ENCODE measurements at places on chromosomes 5 and 9.

GRCh38 chr9:135973277-135974219, 12.4 kb upstream of the UBAC1 start:
- DNase-seq: no peak

DNA sequence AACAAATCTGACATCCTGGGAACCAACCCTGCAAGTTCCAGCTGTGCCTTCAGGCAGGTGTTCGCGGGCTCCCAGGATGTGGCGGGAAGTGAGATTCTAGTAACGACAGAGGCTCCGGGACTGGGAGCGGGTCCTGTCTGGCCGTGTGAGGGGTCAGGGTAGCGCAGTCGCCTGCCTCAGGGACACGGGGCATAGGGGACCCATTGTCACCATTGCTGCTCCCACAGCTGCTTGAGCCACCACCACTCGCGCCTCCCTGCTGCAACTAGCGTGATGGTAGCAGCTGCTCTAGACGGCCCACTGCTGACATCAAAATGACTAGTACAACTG, 468.5 kb downstream of the CDH9 start:
- DNase-seq: no peak

- no peak for DNase-seq
Measured at GRCh38 chr5:151024440-151025249, 4.3 kb downstream of the GPX3 start.

DNA sequence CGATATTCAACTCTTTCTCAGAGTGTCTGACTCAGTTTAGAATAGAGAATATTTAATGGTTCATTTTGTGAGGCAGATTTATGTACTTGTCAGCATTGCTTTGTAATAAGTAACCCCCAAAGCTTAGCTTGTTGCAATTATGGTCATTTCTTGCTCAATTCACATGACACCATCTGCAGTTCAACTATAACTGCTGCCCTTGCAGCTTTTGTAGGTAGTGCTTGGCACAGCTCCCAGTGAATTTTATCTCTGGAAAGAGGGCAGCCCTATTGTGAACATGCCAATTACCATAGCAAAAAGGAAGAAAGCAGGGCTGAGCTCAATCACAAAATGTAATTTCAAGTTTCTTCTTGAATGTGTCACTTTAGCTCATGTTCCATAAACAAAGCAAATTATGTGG, 1587.7 kb upstream of the ACO1 start:
- DNase-seq: no peak

- DNase-seq: no peak
Measured at GRCh38 chr5:56612759-56613158, 202.6 kb upstream of the MAP3K1 start.

All from T47D (cell line).